ENCODE measurements at places on chromosomes 7 and 10. TPM values are rescaled to one million over a fixed set of nuclear protein-coding genes. Genes with fewer than 3 reads are reported as not detected.

The ENTPD1 gene
- total RNA-seq = not detected

The NPC1L1 gene
- total RNA-seq = not detected

The CDHR3 gene
- 5.2 TPM for total RNA-seq

The AMPH gene
- total RNA-seq = 0.22 TPM

The FGFR2 gene
- 2.6 TPM for total RNA-seq

The RBM28 gene
- total RNA-seq = 17.5 TPM

The PNLIPRP3 gene
- not detected for total RNA-seq

The IRF5 gene
- total RNA-seq = not detected

The CYP3A7 gene
- total RNA-seq = not detected

Data from placental pericyte (primary cell).